ENCODE measurements at places on chromosomes 1 and 21.

- DNase-seq, result no peak
Measured at GRCh38 chr1:204623894-204624361, 61.6 kb downstream of the LRRN2 start.

DNA sequence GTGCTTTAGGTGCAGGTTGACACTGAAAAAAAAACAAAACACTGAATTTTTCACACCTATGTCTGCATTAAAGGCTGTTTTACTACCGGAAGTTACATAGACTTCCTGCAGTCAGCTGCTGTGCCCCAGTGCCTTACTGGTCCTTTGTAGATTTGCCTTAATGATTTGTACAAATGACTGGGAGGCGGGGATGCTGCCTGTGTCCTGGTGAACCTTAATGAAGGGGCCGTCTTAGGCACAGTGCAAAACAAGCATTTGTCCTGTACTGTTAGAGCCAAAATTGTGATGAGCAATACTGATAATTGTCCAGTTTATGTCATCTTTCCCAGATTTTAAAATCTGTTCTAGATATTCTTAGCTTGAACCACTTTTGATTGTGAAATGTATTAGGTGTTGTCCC, 90.9 kb upstream of the PGD start:
- DNase-seq, result no peak

DNA sequence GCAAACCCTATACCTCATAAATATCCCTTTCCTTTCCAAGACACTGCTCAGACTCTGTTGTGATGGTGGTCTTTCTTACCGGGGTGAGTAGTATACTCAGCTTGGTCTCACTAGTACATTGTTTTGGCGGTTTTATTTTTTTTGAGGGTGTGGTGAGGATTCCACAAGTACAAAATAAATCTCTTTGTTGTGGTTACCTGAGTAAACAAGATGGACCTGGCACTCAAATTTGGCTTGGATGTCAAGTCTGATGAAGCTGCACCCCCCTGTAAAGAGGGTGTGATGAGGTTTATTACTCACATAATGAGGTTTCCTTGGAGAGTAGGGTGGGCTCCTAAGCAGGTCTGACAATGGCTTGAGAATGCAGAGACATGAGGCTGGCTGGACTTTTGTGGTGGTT, 68.2 kb upstream of the KCNJ6 start:
- DNase-seq, result no peak

- no peak for DNase-seq
Measured at GRCh38 chr1:53069265-53069662, 7.3 kb downstream of the PODN start.

GRCh38 chr1:109986054-109986444, 1.5 kb downstream of the AHCYL1 start:
- DNase-seq, result no peak

DNA sequence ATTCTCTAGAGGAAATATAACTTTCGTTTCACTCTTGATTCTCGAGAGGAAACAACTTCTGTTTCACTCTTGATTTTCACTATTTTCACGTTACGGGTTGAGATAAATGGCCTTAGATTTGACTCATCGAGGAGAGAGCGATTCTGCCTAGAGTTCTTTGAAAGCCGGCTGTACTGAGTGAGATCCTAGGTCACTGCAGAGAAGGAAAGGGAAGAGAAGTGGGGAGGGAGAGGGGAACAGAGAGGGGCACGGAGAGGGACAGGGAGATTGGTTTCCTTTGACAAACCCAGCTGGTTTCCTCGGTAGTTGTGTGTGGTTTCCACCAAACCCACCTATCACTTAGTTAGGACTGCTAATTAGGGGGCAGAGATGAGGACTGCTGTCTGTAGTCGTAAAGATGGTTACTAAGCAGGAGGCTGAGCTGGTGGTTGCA, 21.6 kb upstream of the GPR137B start:
- no peak for DNase-seq

- DNase-seq, result no peak
Measured at GRCh38 chr1:211548321-211549091, 30.5 kb downstream of the SLC30A1 start.

GRCh38 chr1:173507847-173508209, 30.7 kb downstream of the PRDX6 start:
- no peak for DNase-seq
